AG10803 (cell line): ENCODE measurements at places on chromosomes 3 and 15.

- no peak for DNase-seq
Measured at GRCh38 chr3:50359760-50360110, 414 bp upstream of the TMEM115 start.

- DNase-seq, result no peak
Measured at GRCh38 chr3:183635107-183635430, 354 bp upstream of the KLHL24 start.

DNA sequence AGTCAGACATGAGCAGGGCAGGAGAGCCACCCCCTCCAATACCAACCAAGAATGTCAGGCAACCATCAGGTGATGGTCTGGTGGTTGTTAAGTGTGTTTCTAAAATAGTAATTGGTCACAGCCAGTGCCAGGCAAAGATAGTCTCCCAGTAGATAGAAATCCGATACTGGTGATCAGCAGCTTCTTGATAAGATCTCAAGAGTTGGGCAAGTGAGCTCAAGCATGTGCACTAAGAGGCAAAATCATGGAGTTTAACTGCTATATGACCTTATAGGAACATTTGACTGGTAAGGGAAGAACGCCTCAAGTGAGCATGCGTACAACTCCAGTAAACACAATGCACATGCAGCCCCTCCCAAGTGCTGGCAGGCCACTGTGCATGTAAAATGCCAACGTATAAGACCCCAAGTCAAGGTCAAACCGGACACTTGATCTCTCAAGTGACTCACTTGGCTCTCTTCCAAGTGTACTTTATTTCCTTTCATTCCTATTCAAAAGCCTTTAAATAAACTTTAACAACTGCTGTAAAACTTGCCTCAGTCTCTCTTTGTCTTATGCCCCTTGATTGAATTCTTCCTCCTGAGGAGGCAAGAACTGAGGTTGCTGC, 36.0 kb upstream of the CBLB start:
- DNase-seq, result no peak

DNA sequence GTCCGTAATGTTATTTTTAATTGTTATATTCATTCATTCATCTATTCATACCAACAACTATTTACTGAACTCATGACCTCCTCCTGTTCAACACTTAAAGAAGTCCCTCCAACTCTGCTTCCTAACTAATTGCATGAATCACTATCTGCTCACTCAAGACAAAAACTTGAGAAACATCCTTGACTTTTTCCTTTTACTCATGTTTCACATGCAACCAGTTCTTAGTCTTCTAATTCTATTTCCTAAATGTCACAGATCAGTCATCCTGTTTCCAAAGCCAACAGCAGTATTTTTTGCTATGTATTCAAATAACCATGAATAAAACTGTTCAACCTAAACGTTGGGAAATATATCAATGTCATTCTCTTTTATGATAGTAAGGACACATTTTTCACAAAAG, 124.6 kb upstream of the GBE1 start:
- peak; percentile 38 for DNase-seq

- DNase-seq, result no peak
Measured at GRCh38 chr15:75844629-75845335, 1.5 kb downstream of the UBE2Q2 start.

- DNase-seq, result no peak
Measured at GRCh38 chr3:108430540-108430939, 79.9 kb downstream of the MYH15 start.

- DNase-seq, result peak; percentile 41
Measured at GRCh38 chr3:39101022-39101689, 6.3 kb downstream of the GORASP1 start.

DNA sequence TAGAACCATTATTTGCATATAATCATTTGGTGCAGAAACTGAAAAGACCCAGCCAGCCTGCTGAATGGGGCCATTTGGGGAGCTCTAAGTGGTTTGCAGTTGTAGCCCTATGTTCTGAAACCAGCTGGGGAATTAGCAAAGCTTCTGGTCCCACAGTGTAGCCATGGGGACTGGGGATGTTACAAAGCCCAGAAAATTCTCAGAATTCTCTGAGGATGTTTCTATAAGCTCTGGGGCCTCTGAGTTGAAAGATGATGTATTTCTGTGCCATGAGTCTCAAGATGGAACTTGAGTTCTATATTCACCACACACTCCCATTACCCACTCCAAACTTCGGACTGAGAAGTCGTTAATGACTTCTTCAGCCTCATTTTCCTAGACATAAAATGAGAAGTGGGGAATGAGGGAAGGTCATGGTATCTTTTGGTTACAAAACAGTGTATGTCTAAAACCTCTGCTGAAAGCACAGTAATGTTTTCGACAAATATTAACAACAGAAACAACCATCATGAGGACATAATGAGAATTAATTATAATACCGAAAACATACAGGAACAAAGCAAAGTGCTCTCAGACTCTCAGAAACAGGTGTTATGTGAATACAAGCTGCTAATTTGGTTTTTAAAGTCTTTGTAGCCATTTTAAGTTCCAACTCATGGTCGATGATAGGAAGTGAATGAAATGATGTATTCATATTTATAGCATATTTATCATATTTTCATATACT, 89.4 kb downstream of the RFTN1 start:
- no peak for DNase-seq

DNA sequence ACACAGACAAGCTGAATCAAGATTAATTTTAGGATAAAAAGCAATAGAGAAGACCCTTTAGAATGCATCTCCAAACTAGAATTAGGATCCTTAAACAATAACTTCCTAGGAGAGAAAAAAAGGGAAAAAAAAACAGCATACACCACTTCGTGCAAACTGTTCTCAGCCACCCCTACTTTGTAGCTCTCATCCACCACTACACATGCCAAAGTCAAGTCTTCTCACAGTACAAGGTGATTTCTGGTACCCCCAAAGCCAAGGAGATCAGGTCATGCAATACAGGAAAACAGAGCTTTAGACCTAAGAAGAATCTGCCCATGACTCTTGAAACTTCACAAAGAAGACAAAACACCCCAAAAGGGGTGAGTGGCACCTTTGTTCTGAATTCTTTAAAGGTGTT, 166.9 kb downstream of the SUCNR1 start:
- no peak for DNase-seq

DNA sequence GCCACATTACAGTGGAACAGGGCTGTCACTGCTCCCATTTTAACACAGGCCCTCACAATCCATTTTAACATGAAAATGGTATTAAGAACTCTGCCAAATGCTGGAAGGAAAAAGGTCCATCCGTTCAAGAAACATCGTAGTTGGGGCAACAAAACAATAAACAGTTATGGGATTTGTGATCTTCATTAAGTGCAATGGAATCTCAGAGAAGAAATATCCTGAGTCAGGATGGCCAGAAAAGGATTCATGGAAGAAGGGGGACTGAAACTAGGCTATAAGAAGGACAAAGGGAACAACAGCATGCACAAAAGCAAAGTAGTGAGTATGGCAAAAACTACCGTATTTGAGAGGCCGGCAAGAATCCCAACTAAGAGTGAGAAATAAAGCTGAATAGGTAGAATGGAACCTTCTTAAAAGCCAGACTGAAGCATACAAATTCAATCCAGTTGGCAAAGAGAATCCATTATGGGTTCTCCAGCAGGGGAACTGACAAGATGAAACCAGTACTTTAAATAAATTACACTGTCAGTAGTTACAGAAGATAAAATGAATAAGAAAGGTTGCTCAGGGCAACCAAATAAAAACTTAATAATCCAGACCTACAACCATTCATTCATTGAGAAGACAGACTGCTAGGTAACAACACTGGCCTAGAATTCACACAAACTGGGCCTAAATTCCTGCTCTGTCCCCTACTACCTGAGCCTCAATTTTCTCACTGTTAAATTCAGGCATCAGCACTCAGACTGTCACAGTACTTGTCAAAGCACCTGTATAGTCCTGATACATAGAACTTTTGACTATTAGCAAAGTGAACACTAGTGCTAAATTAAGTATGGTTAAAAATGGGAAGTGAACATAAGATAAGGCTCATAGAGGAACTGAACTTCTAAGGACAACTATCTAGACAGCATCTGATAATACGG, 6.3 kb downstream of the TBL1XR1 start:
- peak; percentile 61 for DNase-seq

- no peak for DNase-seq
Measured at GRCh38 chr3:196047391-196048030, 34.4 kb downstream of the TFRC start.

DNA sequence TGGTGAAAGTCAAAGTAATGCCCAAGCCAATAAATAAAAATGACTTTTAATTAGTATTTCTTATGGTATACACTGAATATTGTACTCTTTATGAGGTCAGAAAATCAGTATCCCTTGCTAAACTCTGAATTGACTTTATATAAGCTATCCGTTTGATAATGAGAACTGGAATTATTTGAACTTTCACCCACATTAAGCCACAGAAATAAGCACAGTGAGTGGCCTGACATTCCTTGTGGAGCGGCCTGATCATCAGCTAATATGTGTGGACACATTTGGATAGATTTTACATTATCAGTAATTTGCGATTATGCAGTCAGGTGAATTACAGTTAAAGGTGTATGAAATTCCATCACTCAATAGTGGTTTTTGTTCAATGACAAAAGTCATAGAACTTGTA, 136.0 kb upstream of the CBLB start:
- DNase-seq, result no peak

GRCh38 chr3:11643201-11643603, 513 bp downstream of the VGLL4 start:
- peak; percentile 49 for DNase-seq

- no peak for DNase-seq
Measured at GRCh38 chr3:126473292-126474168, 2.2 kb downstream of the ZXDC start.

DNA sequence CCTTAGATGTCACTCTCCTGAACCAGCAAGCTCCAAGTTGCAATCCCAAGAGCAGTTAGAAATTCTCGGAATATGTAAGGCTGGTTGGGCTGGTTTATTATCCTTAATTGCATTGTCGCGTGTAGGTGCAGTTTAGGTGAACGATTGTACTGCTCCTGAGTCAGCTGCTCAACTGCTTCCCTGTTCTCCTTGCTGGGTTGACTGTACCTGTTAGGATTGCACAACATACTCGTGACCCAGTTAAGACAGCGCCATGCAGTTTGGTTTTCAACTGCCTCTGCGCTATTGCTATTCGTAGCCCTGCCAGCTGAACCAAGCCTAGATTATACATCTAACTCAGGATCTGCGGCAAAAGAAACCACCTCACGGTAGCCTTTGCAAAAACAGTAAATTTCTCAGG, 41.0 kb downstream of the BCL2L10 start:
- DNase-seq, result no peak
